ENCODE measurements at places on chromosomes 5 and 9.

GRCh38 chr9:137750566-137750965 is 127.0 kb upstream of the CACNA1B start:
- no peak for DNase-seq

- DNase-seq: no peak
These were observed 12.7 kb downstream of the VAV2 start for GRCh38 chr9:133979273-133979920.

DNA sequence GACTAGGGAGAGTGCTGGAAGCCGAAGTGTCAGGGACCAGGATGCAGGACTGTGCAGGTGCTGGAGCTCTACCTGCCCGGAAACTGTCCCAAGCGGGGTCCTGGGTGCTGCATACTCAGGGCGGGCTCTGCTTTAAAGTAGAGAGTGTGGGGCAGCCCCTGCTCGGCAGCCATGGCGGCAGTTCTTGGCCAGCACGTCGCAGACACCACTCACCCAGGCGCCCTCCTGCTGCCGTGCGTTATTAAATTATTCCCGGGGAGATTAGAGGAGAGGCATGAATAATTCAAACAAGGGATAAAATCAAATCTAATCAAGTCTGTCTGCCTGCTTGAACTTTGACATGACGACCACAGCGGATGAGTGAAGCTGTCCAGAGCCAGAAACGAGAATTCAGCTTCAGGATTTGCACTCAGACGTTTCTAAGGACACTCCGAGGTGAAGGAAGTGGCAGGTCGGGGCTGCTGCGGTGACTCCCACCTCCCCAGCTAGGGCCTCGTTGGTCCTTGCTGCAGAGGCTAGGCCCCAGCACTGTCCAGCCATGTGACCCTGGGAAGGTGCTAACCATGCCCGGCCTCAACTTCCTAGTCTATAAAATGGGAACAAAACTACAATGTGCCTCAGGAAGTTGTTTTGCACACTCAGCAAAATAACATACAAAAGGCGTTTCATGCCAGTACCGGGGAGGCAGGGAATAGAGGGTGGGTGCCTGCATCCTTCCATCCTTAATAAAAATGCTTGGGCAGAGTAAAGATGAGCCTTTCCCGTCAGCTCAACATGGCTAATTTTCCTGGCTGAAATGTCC is 91.3 kb upstream of the ADAMTS2 start:
- no peak for DNase-seq

DNA sequence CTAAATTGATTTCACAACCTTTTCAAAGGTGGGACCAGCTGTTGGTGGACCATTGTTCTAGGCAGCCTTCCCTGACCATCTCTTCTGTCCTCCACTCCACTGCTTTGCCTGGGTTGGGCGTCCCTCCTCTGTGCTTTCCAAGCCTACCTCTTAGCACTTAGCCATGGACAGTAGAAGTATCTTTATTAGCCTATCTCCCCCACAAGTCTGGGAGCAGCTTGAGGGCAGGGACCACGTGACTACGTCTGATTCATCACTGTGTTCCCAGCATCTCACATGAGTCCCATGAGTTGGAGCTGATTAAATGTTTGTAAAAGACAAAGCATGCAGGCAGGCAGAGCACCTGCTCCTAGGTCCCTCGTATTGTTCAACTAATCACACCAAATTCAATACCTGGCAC is 20.9 kb downstream of the MORN5 start:
- peak; percentile 38 for DNase-seq

- no peak for DNase-seq
These were observed 36.2 kb downstream of the CDK7 start for GRCh38 chr5:69270840-69271239.

GRCh38 chr9:92047500-92047899 is 67.7 kb downstream of the SPTLC1 start:
- no peak for DNase-seq

DNA sequence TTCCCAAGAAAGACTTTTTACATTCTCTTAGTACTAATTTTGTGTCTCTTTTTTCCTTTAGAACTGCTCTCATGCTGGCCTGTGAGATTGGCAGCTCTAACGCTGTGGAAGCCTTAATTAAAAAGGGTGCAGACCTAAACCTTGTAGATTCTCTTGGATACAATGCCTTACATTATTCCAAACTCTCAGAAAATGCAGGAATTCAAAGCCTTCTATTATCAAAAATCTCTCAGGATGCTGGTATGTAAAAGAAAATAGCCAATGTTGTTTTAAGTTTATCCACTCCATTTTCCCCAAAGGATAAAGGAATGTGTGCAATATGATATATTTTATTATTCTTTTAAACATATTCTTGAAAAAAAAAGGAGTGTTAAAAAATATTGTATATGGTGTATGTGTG is 27.3 kb upstream of the TTC23L start:
- no peak for DNase-seq

DNA sequence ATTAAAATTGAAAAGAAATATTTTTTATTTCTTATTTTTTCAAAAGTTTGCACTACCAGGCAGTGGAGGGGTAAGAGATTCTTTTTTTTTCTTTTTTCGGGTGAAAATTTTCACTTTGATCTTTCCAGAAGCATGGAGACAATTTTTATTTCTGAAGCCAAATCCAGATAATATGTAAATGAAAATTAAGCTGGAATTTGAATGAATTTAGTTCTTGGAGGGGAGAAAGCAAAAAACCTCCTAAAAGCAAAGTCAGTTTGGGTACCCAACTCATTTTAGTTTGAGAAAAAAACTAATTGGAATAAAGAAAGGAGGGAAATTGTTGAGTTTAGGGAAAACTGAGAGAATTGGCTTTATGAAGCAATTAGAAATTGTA is 872 bp downstream of the ZNF618 start:
- DNase-seq: no peak

- DNase-seq: no peak
These were observed 108.5 kb downstream of the ZNF354C start for GRCh38 chr5:179168664-179169063.

GRCh38 chr5:2005101-2006041 is 122.6 kb upstream of the IRX4 start:
- no peak for DNase-seq

DNA sequence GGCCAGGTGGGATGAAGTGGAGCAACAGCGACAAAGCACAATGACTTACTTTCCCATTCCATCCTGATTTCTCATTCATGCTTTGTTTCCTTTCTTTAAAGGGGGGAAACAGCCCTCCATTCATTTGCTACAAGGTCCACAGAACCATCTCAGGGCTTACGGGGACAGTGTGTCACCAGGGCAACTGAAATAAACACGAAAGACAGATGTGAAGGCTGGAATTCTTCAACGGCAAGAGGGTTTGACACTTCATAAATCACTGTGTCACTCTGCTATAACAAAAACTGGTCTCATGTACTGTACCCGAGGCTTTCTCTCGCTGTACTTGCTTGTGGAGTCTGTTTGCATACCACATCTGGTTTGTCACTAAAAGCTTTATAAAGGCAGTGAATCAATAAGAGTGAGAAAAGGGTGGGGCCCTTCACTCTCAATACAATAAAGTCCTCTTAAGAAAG is 150.8 kb downstream of the EFNA5 start:
- no peak for DNase-seq

- no peak for DNase-seq
These were observed 3.3 kb upstream of the PRDM6 start for GRCh38 chr5:123085638-123086286.

GRCh38 chr5:45081082-45081481 is 272.3 kb downstream of the MRPS30 start:
- DNase-seq: no peak

DNA sequence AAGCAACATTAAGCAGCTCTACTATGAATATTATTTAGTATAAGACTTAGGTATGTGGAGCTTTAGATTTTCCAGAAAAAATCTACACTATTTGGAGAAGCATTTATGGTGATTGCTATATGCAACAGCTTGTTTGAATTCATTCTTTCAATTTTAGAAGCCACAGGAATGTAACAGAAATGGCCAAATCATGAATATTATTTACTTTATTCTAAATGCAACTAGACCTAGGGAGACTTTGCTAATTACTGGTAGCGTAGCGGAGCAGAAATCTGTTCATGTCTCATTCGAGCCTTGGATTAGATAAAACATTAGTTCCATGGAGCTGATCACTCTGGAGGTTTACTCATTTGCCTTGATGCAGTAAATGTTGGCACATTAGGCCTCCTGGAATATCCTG is 290.2 kb downstream of the ZNF608 start:
- no peak for DNase-seq

- DNase-seq: peak; percentile 22
These were observed 644 bp downstream of the TSC1 start for GRCh38 chr9:132943651-132944293.

GRCh38 chr5:4244306-4244705 is 648.7 kb downstream of the IRX1 start:
- DNase-seq: no peak

DNA sequence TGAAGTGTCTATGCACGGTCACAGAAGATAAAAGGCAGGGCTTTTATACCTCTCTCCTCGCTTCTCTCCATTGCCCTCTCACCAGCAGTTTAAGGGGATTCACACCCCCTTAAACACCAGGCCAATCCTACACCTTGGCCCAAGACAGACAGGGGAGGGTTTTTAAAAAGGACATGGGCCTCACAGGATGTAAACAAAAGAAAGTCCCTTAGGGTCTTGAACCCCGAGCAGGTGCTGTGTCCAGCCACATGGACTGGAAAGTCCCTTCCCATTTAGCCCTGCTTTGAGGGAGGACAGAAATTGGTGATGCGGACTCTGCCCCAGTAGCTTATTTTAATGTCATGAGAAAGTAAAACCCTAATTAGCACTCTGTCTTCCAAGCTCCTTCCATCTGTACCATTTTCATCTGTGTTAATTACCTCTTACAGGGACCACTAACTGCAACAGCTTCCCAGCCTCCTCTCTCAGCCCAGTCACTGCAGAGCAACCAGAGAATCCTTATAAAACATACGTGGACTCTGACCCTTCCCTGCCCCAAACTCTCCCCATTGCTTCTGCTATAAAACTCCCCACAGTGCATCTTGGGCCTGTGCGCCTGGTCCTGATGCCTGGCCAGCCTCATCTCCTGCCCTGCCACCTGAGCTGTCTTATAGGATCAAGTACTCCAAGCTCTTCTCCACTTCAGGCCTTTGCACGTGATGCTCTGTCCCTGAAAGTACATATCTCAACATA is 16.7 kb downstream of the WHRN start:
- no peak for DNase-seq

GRCh38 chr9:127066851-127067136 is 55.6 kb downstream of the ANGPTL2 start:
- DNase-seq: no peak

DNA sequence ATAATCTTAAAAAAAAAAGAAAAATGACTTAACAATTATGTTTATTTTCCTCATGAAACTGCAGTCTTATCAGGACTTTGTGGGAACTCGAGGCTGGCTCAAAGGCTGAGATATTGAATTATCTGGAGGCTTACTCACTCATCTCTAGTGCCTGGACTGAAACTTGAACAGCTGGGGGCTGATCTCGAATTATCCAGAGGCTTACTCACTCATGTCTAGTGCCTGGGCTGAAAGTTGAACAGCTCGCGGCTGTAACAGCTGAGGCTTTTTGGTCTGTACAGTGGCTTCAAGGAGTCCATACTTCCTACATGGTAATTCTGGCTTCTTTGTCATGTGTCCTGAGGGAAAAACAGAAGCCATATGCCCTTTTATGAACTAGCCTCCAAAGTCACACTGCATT is 371.9 kb downstream of the CETN3 start:
- DNase-seq: no peak

DNA sequence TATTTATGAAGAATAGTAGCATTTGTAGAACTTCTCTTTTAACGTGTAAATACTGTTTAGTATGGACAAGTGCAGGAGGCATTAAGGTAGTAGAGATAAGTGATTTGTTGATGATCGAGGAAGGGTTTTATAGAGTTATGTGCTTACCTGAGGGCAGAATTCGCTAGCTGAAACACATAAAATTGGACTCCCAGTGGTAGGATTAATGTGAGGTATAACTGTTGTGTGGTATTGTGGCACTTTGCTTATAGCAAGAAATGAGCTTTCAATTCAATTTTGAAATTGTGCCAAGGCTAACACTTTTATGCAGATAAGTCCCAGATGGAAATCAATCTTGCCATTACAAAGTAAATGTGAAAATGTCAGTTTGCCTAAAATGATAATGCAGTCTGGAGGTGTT is 1.2 kb downstream of the AP3S1 start:
- DNase-seq: peak; percentile 46

GRCh38 chr5:148696187-148697036 is 42.1 kb upstream of the HTR4 start:
- DNase-seq: peak; percentile 15

DNA sequence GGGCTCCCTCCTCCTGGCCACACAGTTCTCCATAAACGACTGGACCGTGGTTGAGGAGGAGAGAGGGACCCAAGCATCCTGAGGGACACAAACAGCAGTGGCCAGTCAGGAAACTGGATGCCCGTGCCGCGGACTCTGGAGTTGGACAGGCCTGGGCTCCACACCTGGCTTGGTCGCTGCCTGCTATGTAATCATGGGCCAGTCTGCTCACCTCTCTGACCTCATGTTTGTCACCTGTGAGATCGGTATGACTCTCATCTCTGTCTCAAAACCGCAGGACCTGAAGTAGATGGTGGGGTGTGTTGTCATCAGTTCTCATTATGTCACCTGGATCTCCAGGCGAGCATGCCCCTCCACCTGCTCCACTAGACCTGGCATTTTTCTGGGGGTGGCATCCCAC is 14.5 kb downstream of the CXXC5 start:
- no peak for DNase-seq

GRCh38 chr9:90774682-90775081 is 26.9 kb upstream of the SYK start:
- peak; percentile 40 for DNase-seq

GRCh38 chr9:127634698-127635097 is 22.6 kb downstream of the STXBP1 start:
- DNase-seq: peak; percentile 36

DNA sequence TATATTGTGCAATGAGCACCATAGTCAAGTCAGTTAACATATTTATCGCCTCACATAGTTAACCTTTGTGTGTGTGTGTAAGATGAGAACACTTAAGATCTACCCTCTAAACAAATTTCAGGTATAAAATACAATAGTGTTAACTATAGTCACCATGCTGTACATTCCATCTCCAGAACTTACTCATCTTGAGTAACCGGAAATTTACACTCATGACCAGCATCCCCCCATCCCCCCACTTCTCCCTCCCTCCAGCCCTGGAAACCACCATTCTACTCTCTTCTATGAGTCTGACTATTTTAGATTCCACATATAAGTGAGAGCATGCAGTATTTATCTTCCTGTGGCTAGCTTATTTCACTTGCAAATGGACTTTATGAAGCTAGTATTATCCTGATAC is 40.3 kb downstream of the ZNF354A start:
- DNase-seq: no peak

- peak; percentile 87 for DNase-seq
These were observed 7.9 kb downstream of the CCL21 start for GRCh38 chr9:34701769-34702736.

DNA sequence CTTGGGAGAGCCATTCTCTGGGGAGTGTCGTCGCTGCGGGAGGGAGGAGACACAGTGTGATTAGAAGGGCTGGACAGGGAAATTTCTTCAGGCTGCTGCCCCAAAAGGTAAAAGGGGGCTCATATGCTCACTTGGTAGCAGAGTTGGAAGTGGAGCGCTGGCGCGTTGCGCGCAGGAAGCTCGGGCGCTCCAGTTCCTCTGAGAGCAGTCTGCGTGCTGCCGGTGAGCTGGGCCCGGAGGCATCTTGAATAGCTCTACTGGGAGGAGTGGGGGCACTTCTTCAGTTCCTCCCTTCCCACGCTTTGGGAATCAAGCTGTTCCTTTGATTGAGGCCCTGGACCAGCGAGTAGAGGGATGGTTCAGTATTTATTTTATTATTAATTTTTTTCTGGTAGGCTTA is 2.7 kb downstream of the RXFP3 start:
- DNase-seq: no peak
